ENCODE measurements at places on chromosomes 6 and 20.

- no peak for DNase-seq
Observed at GRCh38 chr6:33845031-33845745, 41.4 kb upstream of the MLN start.

- DNase-seq: no peak
Observed at GRCh38 chr6:119501798-119502483, 152.4 kb upstream of the MAN1A1 start.

DNA sequence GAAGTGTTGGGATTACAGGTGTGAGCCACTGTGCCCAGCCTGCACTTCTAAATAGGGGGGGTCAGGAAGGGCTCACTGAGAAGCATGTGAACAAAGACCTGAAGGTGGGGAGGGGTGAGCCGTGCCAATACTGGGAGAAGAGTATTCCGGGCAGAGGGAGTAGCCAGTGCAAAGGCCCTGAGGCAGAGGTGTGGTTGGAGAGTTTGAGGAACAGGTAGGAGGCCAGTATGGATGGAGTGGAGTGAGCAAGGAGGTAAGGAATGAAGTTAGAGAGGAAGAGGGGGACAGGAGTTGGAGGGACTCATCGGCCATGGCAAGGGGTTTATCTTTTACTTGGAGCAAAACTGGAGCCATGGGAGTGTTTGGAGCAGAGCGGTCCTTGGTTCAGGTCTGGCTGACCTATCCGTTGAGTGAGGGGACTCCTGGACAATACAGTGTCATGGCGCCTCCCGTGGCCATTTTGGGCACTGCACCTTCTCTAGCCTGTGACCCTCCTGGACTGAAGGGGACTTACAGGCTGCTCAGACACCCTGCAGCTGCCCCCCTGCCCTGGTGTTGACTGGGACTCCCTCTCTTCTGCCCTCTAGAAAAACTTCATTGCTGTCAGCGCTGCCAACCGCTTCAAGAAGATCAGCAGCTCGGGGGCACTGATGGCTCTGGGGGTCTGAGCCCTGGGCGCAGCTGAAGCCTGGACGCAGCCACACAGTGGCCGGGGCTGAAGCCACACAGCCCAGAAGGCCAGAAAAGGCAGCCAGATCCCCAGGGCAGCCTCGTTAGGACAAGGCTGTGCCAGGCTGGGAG is 12.1 kb downstream of the FOXS1 start:
- DNase-seq: peak; percentile 93

GRCh38 chr6:946546-946945 is 253.6 kb upstream of the EXOC2 start:
- DNase-seq: no peak

- no peak for DNase-seq
Observed at GRCh38 chr20:22282696-22283095, 301.7 kb downstream of the FOXA2 start.

DNA sequence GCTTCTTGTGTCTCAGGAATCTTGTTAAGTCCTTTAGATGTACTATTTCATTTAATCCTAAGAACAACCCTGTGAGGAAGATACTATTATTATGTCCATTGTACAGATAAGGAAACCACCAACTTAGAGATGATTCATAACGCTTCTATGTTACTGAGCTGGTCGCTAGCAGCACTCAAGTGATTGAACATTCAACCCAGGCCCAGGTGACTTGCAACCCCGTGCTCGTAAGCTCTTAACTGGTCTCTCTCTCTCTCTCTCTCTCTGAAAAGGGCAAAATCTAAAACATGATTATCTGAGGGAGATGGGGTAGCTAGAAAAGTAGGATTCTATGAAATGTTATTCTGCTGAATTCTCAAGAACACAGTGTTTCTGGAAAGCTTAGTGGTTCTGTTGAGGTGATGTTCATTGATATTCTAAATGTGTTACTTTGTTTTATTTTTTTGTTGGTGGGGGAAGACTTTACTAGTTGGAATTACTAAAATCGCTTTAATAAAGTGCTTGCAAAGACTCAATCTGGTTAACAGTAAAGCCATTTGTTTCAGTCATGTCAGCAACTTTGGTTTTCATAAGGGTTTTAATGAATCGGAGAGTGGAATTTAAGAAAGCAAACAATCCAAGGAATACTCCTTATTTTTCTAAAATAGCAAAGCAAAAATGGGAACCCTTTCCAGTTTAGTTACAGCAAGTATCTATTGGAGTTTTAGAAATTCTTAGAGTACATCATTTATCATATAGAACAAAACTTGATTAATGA is 265.0 kb upstream of the TAB2 start:
- no peak for DNase-seq

DNA sequence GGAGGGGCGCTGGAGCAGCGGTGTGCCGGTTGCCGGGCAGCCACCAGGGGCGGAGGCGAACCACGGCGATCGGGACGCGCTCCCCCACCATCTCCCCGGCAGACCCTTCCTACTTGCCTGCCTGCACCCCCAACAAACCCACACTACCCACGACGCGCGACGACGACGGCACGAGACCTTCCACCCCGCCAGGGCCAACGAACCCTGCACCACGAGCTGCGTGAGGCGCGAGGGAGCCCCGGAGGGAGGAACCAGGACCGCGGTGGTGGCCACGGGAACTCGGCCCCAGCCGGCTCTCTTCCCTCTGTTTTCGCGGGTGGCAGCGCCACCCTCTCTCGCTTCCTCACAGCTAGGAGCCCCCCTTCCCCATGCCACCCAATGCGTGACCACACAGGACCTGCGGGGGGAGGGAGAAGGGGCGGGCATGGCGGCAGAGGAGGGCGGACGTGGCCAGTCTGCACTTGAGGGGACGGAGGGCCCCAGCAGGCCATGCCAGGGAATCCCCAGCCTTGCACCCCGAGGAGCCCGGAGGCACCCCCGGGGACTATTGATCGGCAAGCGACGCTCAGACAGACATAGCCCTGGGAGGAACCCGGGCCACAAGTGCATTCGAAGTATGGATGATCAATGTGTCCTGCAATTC is 1516.4 kb upstream of the DEFB115 start:
- no peak for DNase-seq

DNA sequence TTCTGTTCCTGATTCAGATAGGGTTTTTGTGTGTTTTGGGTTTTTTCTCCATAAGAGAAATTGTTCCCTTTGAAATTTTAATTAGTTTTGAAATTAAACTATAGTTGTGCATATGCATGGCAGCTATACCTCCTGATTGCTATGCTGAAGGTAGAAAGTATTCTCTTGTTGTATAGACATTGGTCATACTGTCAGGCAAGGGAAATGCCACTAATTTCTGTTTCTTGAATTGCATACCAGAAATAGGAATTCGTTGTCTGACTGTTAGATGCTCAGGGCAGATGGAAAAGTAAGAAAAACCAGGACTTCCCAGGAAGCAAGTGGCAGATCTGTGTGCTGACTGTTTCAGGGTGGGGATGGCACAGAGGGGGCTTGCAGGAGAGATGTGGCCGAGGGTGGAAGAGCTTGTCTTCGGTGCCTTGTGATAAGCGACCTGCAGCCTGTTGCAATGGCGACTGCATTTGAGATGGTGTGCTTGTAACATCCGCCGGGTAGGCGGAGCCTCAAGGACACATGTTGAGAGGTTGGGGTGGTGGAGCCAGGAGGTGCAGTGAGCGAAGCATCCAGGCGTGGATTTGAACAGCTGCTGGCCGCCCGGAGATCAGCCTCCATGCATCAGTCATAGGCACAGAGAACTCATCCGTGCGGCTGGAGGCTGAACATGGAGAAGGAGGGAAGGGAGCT is 42.8 kb downstream of the RREB1 start:
- peak; percentile 67 for DNase-seq

DNA sequence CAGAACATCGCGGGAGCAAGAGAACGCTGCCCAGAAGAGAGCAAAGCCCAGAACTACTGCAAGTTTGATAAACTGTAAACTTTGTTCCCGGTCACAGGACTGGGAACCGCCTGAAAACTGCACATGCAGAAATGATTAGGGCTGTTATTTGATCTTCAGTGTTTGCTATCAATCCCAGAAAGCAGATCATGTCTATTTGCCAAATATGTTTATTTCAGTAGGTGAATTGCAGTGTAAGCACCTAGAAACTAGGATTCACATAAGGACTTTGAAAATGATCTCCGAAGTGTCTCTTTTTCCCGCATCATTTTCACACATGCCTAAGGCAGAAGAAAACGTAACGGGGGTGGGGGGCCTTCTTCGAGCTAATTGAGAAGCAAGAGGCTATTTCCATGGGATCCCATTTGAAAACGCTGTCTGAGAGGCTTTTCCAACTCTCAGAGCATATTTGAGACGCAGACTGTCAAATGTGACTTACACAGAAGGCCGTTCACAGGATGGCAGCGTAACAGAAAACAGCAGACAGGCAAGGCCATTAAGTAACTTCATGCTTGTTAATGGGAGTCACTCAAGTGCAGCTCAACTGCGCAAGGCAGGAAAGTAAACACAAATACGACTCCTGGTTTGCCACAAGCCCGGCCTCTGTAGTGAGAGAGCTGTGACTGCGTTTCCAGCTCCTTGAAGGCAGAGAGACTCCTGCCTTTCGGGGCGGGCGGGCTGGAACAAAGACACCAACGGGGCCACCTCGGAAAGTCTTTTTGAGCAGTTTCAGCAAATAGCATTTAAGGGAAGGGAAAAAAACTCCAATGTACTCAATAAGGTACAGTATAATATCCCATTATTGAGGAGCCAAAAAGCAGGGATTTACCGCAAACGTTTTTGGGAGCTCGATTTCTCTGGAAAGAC is 144.7 kb upstream of the ZNF217 start:
- peak; percentile 73 for DNase-seq

- no peak for DNase-seq
Observed at GRCh38 chr6:161630674-161631073, 356.8 kb upstream of the AGPAT4 start.

DNA sequence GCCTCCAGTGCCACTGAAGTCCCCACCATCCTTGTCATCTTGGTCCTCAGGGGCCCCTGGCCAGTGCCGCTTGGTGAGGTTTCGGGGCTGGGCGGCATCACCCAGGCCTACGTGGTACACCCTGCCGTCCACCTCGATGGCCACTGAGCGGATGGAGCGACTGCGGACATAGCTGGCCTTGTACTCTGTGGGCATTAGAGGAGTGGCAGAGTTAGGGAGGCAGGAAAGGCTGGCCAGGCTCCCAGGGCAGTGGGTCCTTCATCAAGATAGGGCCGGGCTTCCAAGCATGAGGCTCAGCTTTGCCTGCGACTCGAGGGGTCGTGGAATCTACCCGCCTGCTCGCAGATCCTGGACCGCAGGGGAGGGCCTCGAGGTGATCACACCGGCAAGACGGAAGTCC is 119.0 kb downstream of the SULF2 start:
- no peak for DNase-seq

DNA sequence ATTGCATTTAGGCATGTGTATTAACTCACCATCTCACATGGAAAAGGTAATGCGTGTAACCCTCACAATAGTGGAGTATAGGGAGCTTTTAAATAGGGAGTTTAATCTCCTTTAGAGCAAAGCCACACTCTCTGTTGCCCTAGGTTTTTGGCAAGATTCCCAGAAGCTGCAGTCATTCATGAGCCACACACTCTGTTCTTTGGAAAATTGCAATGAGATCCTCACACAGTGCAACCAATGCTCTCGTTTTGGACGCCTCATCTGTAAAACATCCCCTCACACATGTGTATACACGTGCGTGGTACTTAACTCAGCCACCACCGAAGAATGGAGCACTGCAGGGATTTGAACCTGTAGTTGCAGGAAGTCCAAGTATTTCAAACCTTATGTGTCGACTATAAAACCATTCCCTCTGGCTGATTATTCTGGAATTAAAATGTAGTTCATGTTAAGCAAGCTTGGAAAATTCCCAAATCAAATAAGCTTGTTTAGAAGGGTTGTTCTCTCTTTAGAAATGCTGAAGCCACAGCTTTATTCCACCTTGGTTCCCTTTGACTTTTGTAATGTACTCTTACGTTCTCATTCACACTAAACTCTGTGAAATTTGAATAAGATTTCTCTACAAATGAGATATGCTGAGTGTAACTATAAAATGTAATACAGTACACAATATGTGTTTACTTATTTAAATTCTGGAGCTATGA is 489.8 kb upstream of the MANEA start:
- DNase-seq: no peak

- DNase-seq: no peak
Observed at GRCh38 chr6:100433726-100434435, 30.8 kb downstream of the SIM1 start.

- DNase-seq: no peak
Observed at GRCh38 chr6:167782698-167783517, 43.8 kb upstream of the AFDN start.

GRCh38 chr20:16061351-16061750 is 511.9 kb downstream of the KIF16B start:
- DNase-seq: peak; percentile 6

- DNase-seq: no peak
Observed at GRCh38 chr6:32819729-32820128, 2.9 kb upstream of the HLA-DOB start.

GRCh38 chr6:150380256-150380655 is 11.4 kb downstream of the IYD start:
- no peak for DNase-seq

- no peak for DNase-seq
Observed at GRCh38 chr20:63771046-63771707, 31.6 kb downstream of the SLC2A4RG start.

- no peak for DNase-seq
Observed at GRCh38 chr6:29483186-29483585, 4.6 kb downstream of the MAS1L start.

- no peak for DNase-seq
Observed at GRCh38 chr6:47674673-47675072, 23.7 kb upstream of the ADGRF4 start.

- no peak for DNase-seq
Observed at GRCh38 chr6:155432293-155432692, 23.3 kb downstream of the NOX3 start.

DNA sequence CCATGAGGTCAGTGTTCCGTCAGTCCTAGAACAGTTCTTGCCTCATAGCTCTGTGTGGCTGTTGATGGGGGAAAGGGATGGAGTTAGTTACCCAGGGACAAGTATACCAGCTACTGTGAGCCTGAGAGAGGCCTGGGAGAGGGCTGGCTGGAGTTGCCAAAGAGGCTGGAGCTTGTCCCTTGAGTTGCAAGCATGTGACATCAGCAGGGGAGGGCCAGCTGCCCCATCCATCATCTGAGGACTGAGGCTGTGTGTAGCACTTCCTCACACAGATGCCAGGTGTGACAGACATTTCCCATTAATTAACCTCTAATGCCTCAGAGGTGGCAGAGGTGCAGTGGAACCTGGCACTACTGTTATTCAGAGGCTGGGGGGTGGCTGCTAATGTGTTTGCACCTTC is 131.6 kb downstream of the PHACTR3 start:
- no peak for DNase-seq

- DNase-seq: peak; percentile 33
Observed at GRCh38 chr6:1385129-1386037, 4.0 kb upstream of the FOXF2 start.

- DNase-seq: no peak
Observed at GRCh38 chr6:137248702-137249101, 29.5 kb upstream of the IFNGR1 start.
